NCI-H345 (cell line): ENCODE measurements at places on chromosomes 1 and 21.

DNA sequence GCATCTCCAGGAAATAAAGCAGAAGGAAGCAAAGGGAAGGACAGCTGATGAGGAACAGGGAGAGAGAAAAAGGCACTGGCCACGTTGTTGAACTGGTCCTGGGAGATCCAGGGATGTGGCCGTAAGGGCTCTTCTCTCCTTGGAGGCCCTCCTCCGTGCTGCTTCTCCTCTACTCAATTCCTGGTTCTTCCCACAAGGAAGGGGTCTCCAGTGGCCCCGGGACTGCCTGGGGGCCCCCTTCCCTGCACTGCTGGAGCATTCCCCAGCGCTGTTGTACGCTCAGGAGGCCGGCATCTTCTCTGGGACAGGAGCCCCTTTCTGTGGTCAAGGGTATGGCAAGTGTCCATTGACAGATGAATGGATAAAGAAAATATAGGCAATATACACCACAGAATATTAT lies 88.5 kb upstream of the TLR5 start:
- no peak for DNase-seq

DNA sequence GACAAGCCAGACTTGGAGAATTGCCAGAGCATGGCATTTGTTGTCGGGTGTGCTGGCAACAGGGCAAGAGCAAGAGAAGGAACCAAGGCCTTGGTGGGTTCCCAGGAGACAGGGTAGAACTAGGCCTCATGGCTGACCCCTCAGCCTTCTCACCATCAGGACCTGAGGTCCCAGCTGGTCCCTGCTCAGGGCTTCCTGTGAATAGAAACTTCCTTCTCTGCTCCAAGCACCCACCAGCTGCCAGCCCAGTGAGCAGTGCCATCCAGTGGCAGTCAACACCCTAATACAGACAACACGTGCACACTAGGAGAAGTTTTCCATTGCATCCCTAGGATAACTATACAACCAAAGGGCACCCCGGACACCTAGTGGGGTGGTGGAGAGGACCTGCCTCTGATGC lies 22.8 kb downstream of the S100A6 start:
- peak; percentile 35 for DNase-seq

GRCh38 chr1:7187112-7187493 lies 401.8 kb downstream of the CAMTA1 start:
- DNase-seq, result no peak

- peak; percentile 51 for DNase-seq
Measured at GRCh38 chr1:193729429-193729828, 543.0 kb upstream of the B3GALT2 start.

DNA sequence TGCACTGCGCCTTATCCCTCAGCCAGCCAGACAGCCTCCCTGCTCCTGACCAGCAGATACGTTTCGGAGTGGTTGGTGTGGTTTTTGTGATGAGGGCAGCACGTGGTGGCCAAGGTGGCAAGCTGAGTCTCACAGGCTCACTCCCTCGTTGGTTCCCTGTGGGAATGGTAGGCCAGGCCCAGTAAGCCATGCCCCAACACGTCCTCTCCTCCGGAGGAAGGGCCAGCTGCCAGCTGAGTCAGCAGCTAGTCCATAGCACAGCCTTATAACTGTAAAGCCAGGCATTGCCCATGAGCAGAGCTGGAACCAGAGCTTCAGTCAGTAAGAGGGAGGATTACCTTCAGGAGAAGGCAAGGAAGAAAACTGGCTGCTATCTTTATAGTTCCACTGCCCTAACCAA lies 29.5 kb downstream of the SZRD1 start:
- DNase-seq, result no peak

DNA sequence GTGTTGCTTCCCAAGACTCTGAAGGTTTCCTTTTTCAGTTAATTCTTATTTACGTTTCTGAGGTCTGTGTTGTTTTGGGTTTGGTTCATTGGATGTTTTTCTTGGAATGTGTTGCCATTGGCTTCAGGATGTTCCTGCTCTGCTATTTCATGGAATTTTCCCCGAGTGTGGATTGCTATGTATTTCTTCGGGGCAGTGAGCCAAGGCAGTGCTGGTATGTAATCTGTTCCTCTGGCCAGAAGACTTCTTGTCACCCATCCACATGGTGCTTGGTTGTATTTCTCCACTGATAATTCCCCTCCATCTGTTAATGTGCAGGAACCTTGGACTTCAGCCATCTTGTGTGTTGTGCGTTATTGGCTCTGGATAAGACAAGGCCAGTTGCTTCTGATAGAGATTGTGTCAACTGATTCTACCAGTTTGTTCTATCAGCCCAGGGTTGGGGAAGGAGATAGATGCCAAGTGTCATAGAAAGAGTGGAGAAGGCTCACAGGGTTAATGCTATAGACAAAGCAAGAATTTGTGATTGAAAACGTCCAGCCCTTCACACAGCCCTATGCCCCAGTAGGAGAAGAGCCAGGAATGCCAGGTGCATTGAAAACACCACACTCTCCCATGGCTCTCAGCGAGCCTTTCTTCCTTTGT lies 505.2 kb downstream of the PLPP3 start:
- no peak for DNase-seq

DNA sequence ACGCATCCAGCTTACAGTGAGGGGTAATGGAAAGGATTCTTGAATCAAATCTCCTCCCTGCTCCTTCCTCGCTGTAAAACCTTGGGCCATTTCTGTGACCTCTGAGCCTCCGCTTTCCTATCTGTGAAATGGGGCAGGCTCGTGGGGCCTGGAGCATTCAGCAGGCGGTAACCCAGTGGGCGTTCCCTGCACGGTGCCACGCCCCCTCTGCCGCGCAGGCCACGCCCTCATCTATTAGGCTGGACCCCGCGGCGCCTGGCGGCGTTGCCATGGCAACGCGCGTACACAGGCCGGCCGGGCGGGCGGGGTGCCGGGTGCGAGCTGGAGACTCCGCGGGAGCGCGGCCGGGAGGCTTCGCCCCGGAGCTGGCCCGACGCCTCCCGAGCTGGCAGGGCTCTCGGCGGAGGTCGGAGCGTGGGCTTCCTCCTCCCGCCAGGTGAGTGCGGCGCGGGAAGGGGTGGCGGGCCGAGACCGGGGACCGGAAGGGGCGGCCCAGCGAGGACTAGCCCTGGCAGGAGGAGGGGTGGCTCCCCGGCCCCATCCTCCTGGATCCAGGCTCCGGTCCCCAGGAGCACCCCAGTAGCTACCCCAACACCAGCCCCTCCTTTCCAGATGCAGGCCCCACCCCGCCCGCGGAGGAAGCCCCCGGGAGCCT lies at the start of gene FHAD1:
Gene FHAD1 (plus strand): TSS at position 264 of the 655 bp plus-strand sequence. CDS start 4,562 bp downstream, outside the sequence.
- peak; percentile 72 for DNase-seq

DNA sequence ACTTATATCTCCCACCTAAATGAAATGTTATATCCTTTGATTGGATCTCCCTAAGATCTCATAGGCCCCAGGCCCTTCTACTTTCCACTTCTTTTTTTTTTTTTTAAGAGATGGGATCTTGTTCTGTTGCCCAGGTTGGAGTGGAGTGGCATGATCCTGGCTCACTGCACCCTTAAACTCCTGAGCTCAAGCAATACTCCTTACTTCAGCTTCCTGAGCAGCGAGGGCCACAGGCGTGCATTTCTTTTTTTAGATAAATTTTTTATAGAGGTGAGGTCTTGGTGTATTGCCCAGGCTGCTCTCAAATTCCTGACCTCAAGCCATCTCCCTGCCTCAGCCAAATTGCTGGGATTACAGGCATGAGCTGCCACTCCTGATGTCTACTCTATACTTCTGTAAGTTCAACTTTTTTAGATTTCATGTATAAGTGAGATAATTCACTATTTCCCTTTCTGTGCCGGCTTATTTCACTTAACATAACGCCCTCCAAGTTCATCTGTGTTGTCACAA lies 987.5 kb upstream of the NCAM2 start:
- no peak for DNase-seq

DNA sequence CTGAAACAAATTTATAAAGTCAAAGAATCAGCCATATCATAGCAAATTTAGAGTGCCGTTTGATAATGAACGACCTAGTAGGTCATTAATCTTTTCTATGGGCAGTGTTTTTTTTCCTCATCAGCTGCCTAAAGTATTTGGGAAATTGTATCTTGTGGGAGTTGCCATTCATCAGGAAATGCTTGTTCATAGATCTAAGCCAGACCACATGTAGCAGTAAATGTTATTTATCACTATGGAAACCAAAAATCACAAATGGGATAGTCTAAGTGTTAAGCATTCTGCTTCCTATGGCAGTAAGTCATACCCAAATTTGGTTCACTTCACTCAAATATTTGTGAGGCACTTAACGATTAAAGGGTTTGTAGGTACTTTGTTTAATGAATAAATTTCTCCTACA lies 52.9 kb downstream of the LRRC8D start:
- no peak for DNase-seq

DNA sequence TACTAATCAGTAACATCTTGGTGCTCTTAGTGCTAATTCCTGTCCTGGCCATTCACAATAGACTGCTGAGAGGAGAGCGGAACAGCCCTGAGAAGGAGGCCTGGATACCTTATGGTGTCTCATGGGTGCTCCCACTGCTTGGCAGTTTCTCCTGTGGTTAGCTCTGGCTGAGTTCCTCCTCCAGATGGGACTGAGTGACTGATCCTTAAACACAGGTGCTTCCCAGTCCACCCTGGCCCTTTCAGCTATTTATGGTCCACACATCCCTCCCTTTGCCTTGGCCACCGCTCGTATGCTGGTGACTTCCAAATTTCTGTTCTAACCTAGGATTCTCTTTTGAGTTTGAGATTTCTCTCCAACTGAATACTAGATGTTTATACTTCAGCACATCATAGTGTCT lies 157.0 kb upstream of the CACNA1E start:
- no peak for DNase-seq

- DNase-seq, result no peak
Measured at GRCh38 chr1:72202761-72203160, 79.6 kb downstream of the NEGR1 start.

- DNase-seq, result no peak
Measured at GRCh38 chr1:211789641-211790464, 40.7 kb downstream of the LPGAT1 start.

DNA sequence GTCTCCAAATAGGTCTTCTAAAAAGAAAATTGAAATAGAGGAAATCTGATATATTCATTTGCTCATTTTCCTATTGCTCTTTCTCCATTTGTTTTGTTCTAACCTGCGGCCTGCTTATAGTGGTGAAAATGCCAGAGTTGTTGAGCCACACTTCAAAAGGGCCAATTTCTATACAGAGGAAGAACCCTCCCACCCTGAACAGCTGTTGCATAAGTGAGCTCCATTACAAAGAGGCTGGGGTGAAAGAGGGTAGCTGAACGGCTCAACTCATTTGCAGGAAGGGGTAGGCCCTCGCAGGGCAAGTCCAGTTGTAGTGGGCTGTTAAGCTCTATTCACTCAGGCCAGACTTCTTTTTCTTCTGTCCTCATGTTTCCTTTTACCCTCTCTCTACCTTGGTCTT lies 8.8 kb downstream of the ADCY10 start:
- DNase-seq, result no peak

DNA sequence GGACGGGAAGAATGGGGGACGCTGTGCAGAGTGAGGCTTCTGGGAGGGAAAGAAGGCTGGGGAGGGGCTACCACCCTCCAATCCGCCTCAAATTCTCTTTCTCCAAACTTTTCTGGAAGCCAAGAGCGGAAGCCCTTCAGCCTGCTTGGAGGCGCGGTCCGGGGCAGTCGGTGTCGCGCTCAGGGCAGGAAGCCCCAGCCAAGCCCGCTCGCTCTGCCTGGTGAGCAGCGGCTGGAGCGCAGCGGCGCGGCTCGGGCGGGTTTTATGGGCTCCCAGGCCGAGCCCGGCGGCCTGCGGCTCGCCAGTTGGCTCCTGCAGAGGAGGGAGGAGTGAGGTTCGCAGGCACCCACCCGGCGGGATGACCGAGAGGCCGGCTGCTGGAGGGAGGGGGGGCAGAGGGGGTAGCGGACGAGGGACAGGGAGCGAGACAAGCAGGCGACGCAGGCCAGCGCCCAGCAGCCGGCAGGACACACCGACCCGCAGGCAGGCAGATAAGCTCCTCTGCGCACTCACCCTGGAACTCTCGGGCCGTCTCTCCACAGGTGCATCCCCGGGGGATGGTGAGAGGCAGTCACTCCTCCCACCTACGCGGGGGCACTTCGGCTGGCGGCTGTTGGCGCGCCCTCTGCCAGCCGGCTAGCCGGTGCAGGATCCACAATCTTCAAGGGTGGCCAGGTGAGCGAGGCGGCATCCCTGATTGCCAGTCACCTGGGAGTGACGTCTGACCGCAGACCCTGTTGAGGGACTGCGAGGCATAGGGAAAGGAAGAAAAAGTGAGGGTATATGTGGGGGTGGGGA lies at the start of gene AVPR1B:
Gene AVPR1B (minus strand): TSS at position 238 of the 798 bp plus-strand sequence. CDS start 498 bp downstream, outside the sequence.
- DNase-seq, result peak; percentile 69

DNA sequence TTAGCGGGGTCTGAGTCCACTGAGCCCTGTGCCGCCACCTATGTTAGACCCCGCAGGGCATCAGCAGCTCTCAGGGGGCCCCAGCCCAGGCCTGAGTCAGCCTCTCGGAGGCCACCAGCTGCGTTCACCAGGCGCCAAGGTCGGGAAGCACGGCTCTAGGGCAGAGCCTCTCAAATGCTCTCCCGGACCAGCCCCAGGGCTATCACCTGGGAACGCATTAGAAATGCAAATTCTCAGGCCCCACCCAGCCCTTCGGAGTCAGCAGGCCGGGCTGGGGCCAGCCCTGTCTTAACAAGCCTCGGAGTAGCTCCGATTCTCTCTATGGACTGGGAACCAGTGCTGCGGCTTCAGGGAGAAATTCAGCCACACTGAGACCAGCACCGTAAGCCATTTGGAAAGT lies 37.2 kb upstream of the TSPEAR start:
- no peak for DNase-seq

GRCh38 chr1:89905395-89906058 lies 84.7 kb downstream of the LRRC8D start:
- DNase-seq, result no peak

DNA sequence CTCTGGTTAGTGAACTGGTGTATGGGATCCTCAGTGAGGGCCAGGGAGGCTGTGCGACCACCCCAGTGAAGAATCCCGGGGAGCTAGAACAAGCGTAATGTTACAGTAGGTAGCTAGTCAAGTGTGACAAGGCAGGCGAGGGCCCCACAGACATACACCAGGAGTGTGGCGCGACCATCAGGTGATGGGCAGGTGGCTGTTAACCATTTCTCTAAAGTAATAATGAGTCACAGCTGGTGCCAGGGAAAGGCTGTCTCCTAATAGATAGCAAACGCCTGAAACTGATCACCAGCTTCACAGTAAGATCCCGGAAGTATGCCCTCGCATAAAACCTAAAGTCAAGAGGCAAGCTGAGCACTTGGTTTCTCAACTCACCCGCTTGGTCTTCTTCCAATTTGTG lies 40.5 kb upstream of the TARBP1 start:
- DNase-seq, result peak; percentile 43

GRCh38 chr1:223423641-223424233 lies 30.5 kb downstream of the CCDC185 start:
- no peak for DNase-seq

GRCh38 chr1:167469280-167469965 lies 48.9 kb downstream of the CD247 start:
- DNase-seq, result no peak

GRCh38 chr1:39151267-39151666 lies 53.2 kb upstream of the MACF1 start:
- DNase-seq, result no peak
